ENCODE measurements at places on chromosomes 11 and 22. TPM values are rescaled to one million over a fixed set of nuclear protein-coding genes. Genes with fewer than 3 reads are reported as not detected.

GTPBP1 gene
- 33.3 TPM for total RNA-seq

DNA sequence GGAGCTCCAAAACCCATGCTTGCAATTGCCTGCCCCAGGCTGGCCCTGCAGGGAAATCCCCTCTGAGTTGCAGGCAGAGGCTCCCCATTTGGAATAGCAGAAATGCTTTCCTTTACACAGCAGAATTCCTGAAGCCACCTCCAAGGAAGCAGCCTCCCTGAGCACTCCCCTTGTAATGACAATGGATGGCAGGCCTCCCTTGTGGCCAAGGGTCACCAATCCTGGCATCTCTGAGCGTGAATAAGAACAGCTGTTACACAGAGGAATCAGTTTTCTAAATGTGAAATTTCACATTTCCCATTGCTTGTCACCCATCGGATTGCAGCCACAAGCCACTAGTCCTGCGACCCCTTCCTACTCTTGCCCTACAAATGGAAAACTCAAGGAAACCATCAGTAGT, 107.6 kb downstream of the GALNT18 start:
- no peak for DNase-seq
- H3K27me3 ChIP-seq: no peaks in the 10 kb centered on the region
- no peak overlapping the region for H3K4me3 ChIP-seq
- H3K4me1 ChIP-seq: no peaks in the 10 kb centered on the region

GRCh38 chr22:22927888-22928665, 40.5 kb downstream of the IGLL5 start:
- no peaks in the 10 kb centered on the region for H3K4me1 ChIP-seq
- DNase-seq: no peak
- no peak overlapping the region for H3K27ac ChIP-seq
- H3K4me3 ChIP-seq: no peak overlapping the region

- peak overlapping the region; percentile 71 for H3K27ac ChIP-seq
- peak; percentile 77 for DNase-seq
- peaks cover 56% of the 10 kb centered on the region for H3K4me1 ChIP-seq
Measured at GRCh38 chr22:38733724-38734381, 21.9 kb downstream of the SUN2 start.

PLCB3 gene
- 154 TPM for total RNA-seq

DNA sequence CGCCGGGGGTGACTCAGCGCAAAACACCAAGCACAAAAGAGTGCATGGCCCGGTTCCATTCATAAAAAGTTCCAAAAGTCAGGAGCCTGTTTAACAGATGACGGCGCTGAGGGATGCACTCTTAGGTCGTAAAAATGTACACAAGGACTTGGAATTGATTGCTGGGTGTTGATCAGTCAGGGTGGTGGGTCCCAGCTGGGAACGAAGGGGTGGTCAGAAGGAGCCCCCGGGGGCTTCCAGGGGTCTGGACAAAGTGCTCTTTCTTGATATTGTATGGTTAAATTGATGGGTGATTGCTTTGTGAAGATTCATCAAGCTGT, 20.7 kb downstream of the IFITM10 start:
- H3K4me1 ChIP-seq: no peaks in the 10 kb centered on the region
- H3K27me3 ChIP-seq: peaks cover 84% of the 10 kb centered on the region

- H3K4me1 ChIP-seq: no peaks in the 10 kb centered on the region
- H3K27ac ChIP-seq: no peak overlapping the region
- H3K36me3 ChIP-seq: no peaks in the 10 kb centered on the region
- DNase-seq: no peak
Measured at GRCh38 chr11:76624500-76625379, 45.8 kb downstream of the LRRC32 start.

MS4A4A gene
- 23.9 TPM for total RNA-seq

GRCh38 chr11:116916052-116916451, 78.6 kb upstream of the APOA1 start:
- no peak for DNase-seq
- H3K4me3 ChIP-seq: no peak overlapping the region
- no peaks in the 10 kb centered on the region for H3K4me1 ChIP-seq
- no peaks in the 10 kb centered on the region for H3K27me3 ChIP-seq

TMEM135 gene
- total RNA-seq: 22.8 TPM

DNA sequence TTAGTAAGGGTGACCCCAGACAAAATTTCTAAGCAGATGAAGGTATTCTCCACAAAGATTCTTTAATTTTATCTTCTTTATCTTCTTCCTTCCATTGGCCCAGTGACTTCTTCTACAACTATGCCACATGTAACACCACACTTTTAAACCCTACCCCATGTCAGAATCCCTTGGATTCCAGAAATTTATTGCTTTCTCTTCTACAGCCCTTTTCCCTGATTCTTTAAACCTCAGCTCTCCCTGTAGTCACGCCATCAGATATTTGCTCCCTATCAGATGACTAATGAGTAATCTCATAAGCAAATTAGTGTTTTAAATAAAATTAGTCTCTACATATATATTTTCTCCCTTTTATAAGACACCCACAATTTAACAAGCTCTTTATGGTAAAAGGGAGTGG, 423.4 kb upstream of the CHORDC1 start:
- H3K27me3 ChIP-seq: no peaks in the 10 kb centered on the region
- no peak overlapping the region for H3K4me3 ChIP-seq
- no peak for DNase-seq

NCF4 gene
- 32.1 TPM for total RNA-seq

DNA sequence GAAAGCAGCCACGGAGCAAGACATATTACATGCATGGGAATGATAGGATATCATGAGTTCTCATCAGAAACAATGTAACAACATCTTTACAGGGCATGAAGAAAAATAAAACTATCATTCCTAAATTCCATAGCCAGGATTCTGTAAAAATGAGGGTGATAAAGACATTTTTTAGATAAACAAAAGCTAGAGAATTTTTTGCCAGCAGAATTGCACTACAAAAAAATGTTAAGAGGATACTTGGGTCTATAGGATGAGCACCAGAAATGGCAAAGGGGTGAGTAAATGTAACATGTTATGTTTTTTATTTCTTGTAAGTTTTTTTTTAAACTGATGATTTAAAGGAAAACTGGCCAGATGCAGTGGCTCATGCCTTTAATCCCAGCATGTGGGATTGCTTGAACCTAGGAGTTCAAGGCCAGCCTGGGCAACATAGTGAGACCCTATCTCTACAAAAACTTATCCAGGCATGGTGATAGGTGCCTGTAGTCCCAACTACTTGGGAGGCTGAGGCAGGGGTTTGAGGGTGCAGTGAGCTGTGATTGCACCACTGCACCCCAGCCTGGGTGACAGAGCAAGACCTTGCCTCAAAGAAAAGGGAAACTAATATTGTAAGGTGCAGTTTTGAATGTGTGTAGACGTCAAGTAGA, 33.2 kb downstream of the TBX1 start:
- H3K36me3 ChIP-seq: peaks cover 2% of the 10 kb centered on the region
- no peaks in the 10 kb centered on the region for H3K27me3 ChIP-seq
- no peaks in the 10 kb centered on the region for H3K4me1 ChIP-seq
- H3K27ac ChIP-seq: no peak overlapping the region
- no peak overlapping the region for H3K4me3 ChIP-seq

DNA sequence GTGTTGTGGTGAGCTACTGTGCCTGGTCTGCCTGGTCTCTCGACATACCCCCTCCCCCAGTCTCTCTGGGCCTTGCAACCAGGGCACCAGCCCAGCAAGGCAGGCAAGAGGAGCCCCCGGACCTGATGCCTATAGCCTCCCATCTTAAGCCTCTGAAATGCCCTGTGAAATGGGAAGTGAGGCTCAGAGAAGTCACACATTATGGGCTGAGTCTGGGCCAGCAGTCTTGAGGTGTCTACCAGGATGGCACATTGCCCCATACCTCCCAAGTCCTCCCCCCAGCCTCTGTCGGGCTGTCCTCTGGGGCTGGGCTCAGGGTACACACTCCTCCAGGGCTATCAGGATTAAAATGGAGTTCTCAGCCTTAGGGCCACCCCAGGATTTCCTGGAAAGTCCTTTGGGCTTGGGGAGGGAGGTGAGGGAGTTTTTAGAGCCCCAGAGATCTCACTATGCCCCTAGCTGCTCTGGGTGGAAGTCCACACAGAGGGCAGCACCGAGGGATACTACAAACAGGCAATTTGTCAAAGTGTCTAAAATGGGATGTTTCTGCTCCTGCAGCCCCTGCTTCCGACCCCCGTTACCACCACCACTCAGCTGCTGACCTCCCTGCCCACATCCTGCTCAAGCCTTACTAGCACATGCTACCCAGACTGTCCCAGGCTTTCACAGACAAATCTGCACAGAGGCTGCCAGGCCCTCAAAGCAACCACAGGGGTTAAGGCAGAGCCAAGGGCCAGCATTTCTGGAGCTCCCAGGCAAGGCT, 3.1 kb upstream of the SH3BP1 start:
- H3K4me3 ChIP-seq: no peak overlapping the region
- no peaks in the 10 kb centered on the region for H3K27me3 ChIP-seq
- peaks cover 97% of the 10 kb centered on the region for H3K4me1 ChIP-seq
- H3K27ac ChIP-seq: peak overlapping the region; percentile 90

MN1 gene
- total RNA-seq: 6.4 TPM

GRM5 gene
- total RNA-seq: 0.37 TPM

- H3K4me3 ChIP-seq: no peak overlapping the region
- H3K36me3 ChIP-seq: no peaks in the 10 kb centered on the region
- DNase-seq: no peak
- peaks cover 26% of the 10 kb centered on the region for H3K4me1 ChIP-seq
- peaks cover 53% of the 10 kb centered on the region for H3K27me3 ChIP-seq
- no peak overlapping the region for H3K27ac ChIP-seq
Measured at GRCh38 chr11:61554172-61554988, 26.5 kb downstream of the SYT7 start.

- no peak overlapping the region for H3K4me3 ChIP-seq
- no peak for DNase-seq
- H3K4me1 ChIP-seq: no peaks in the 10 kb centered on the region
- H3K27ac ChIP-seq: no peak overlapping the region
Measured at GRCh38 chr11:58216476-58216875, 4.0 kb downstream of the OR1S1 start.

DNA sequence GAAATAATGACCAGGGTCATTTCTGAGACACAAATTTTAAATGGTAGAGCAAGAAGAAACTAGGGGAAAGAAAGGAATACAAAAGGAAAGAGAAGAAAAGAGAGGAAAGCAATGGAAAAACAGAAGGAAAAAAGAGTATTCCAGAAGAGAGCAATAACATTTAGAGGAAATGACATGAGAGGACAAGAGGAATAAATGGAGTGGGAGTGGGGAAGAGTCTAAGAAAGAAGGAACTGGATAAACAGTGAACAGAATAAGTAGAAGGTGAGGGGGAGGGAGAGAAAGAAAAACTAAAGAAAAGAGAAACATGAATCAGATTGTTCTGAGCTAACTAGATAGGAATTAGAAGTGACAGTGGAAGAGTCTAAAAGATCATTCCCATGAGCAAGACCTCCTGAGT, 28.4 kb downstream of the PRDM10 start:
- no peaks in the 10 kb centered on the region for H3K27me3 ChIP-seq
- H3K4me3 ChIP-seq: no peak overlapping the region
- DNase-seq: no peak
- H3K36me3 ChIP-seq: no peaks in the 10 kb centered on the region
- peaks cover 11% of the 10 kb centered on the region for H3K4me1 ChIP-seq
- no peak overlapping the region for H3K27ac ChIP-seq

DNA sequence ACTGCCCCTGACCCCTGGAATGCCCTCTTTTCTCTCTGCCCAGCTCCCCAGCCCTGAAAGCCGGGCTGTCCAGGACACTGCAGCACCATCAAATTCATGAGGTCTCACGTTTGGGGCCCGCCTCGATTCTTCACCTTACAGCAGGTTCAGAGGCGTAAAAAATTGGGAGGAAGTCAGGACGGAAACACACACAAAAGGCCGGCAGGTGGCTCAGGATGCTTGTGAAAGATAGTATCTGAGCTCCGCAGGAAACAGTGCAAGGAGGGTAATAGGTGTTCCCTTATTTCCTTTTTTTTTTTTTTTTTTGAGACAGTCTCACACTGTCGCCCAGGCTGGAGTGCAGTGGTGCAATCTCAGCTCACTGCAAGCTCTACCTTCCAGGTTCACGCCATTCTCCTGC, 4.1 kb downstream of the RFPL2 start:
- H3K36me3 ChIP-seq: no peaks in the 10 kb centered on the region
- H3K4me1 ChIP-seq: no peaks in the 10 kb centered on the region
- no peak for DNase-seq
- peaks cover 12% of the 10 kb centered on the region for H3K27me3 ChIP-seq
- no peak overlapping the region for H3K4me3 ChIP-seq
- H3K27ac ChIP-seq: no peak overlapping the region

Data from stomach (tissue), 19 donors.